Brain pericyte (primary cell): ENCODE measurements at places on chromosomes 6 and 20.

- DNase-seq = no peak
Measured at GRCh38 chr6:10528158-10528981, 7.2 kb downstream of the GCNT2 start.

DNA sequence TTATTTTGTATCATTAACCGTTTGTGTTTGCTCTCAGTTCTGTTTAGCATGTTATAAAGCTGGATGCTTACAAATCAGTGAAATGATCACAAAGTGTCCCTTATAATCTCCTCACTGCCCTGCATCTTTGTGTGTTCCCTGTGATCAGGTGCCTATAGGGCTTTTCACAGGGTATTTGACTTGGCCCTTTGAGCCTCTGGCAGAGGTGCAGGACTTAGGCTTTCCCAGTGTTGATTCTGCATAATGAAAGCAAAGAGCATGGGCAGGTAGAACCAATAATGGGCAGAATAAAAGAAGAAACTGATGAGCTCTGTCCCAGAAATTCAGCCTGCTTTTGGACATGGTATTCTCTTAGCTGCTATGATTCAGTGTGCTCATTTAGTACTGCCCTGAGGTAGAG is 16.9 kb upstream of the PBOV1 start:
- no peak for DNase-seq

DNA sequence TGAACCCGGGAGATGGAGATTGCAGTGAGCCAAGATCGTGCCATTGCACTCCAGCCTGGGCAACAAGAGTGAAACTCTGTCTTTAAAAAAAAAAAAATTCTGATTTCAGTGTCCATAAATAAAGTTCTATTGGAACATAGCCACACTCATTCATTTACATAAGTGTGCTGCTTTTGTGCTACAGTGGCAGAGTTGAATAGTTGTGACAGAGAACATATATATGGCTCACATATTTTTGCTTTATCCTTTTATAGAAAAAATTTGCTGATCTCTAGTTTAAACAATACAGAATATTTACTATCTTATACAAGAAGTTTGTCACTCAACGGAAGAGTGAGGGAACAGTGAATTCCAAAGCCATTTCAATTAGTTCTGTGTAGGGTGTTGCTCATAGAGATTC is 18.0 kb downstream of the MCM8 start:
- DNase-seq = no peak

DNA sequence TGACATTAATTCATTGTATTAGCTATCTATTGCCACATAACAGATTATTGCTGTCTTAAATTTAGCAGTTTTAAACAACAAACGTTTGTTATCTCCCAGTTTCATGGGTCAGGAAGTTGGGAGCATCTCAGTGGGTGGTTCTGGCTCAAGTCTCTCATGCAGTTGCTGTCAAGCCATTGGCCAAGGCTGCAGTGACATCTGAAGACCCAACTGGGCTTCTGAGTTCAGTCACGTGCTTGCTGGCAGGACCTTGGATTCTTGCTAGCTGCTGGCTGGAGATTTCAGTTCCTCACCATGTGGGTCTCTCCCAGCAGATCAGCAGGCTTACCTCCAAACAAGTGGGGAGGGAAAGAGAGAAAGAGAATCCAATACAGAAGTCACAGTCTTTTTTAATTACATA is 152.6 kb upstream of the EXOC2 start:
- no peak for DNase-seq

- no peak for DNase-seq
Measured at GRCh38 chr6:72822023-72822422, 200.2 kb downstream of the KCNQ5 start.

DNA sequence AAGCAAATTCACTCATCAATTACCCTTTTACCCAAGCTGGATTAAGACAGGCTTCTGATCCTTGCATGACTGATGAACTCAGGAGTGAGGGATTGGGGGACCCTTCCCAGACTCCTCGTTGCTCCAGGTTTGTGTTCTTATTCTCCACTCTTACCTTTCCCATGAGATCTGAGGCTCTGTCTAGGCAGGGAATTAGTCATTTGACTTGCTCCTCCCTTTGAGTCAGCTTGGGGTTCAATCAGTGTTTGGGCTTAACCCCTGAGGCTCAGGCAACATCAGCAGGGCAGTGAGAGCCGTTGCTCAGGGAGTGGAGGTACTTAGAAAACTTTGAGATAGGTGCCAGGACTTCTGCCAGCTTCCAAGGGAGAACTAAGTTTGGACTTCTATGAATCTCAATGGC is 20.7 kb upstream of the TOX2 start:
- DNase-seq = no peak

DNA sequence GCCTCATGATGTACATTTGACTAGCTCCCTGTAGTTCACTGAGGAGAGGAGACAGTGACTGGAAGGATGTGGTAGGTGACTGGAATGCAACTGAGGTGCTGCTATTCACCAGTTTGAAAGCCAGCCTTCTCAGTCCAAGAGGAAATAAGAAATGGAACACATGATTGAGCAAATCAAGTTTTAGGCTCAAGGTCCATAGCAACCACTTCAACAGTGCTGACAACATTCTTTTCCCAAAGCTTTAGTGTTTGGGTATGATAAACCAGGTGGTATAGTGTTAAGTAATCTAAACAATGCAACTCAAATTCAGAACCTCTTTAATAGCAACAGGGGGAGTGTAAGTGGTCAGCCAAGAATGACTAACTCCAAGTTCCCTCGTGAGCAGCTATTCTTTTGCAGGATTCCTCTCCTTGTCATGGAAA is 9.2 kb downstream of the ZHX3 start:
- DNase-seq = no peak

- DNase-seq = no peak
Measured at GRCh38 chr6:78770765-78771164, 96.6 kb upstream of the IRAK1BP1 start.

DNA sequence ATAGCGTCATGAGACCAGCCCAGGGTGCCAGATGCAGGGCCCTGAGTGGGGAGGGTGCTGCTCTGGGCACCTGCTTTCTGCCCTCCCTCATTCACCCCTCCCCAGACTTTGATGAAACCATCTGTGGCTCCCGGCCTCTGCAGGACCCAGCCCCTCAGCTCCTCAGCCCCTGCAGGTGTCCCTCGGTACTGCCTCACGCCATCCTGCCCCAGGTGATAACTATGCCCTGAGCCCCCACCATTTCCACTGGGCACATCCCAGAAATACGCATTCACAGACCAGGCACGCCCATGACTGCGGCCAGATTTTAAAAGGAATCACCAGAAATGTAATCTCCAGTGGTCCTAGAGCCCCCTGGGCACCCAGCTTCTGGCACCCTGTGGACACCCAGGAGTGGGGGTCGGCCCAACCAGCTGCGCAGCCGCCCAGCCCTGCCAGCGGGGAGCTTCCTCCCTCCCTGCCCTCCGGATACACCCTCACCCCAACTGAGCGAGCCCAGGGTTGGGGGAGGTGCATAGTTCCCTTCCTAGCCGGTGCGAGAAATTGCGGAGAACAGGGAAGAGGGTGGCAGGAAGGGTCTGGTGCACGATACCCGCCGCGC is 615 bp upstream of the NTSR1 start:
- no peak for DNase-seq

GRCh38 chr6:138307816-138308730 is 69.6 kb upstream of the SMIM28 start:
- no peak for DNase-seq

GRCh38 chr6:111602481-111603011 is 3.1 kb downstream of the TRAF3IP2 start:
- DNase-seq = no peak
